ENCODE measurements at places on chromosomes 3 and 15.

GRCh38 chr3:4523710-4524698 lies 30.9 kb downstream of the ITPR1 start:
- DNase-seq: no peak

GRCh38 chr3:188747489-188747888 lies 424.3 kb upstream of the TPRG1 start:
- no peak for DNase-seq

DNA sequence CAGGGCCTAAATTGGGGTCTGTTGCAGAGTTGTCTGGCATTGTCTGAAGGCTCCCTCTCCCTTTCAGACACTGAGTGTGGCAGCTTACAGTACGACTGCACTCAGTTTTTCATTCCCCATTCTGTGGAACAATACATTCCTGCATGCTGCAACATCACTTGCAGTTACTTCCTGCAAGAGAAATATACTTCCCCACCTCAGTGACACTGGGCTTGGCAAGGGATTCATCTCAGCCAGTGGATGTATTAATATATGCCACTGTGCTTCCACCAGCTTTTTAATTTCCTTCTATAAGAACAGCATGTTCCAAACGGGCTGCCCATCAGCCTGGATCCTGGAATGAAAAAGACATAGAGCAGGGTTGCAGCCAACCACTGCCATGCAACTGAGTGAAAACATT lies 23.1 kb downstream of the B3GALNT1 start:
- DNase-seq: no peak

DNA sequence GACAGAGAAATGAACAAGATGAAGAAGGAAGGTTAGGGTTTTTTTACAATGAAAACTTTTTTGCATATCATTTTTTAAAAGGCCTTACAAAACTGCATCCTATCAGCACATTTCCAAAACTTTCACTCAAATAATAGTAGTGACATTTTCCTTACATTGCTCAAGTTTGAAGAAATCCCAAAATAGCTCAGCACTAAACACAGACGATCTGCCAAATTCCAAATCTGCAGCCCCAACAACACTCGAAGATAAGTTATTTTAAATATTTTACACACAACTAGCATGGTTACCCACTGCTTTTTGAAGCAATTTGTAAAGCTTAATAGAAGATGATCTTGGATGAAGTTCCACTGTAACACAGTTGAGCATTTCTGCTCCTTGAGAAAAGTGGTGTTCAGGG lies 535.6 kb upstream of the ALCAM start:
- DNase-seq: no peak

- DNase-seq: peak; percentile 67
Measured at GRCh38 chr15:40873694-40874561, at the start of gene RHOV. RHOV (minus strand) TSS chr15:40874234; CDS start chr15:40874139, 95 bp downstream.

DNA sequence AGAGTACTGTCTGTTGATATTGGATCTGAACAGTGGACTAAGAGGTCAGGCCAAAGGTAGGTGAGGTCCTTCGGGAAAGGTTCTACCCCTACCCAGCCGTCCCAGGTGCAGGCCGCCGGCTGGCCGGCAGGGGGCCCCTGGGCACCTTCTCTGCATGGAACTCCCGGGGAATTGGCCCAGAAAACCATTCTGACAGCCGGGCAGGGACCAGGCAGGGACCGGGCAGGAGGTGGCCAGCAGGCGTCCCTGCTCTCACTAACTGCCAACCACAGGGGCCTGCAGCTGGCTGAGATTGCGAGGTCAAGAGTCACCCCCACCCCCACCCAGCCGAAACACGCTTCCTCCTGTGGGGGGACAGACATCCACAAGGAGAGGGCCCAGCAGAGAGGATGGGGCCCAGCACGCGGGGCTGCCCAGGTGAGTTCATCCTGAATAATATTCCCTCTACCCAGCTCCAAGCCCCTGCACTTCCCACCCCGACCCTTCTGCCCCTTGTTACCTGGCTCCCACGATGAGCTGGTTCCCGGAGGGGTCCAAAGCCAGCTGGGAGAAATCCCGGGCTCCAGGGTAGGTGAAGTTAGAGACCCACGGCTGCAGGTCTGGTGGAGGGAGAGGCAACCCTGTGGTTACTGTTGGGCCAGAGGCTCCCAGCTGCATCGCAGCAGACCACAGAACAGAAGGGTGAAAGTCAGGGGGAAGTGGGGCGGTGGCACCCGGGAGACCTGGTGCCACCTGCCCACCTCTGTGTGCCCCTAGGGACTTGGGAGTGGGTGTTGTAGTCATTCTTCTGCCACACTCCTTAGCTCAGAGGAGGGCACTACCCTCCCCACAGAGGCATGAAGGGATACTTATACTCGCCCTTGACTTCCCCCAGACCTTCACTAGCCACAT lies 84.4 kb downstream of the SEMA5B start:
- peak; percentile 85 for DNase-seq

GRCh38 chr3:157040456-157040855 lies 119.5 kb downstream of the CCNL1 start:
- no peak for DNase-seq

GRCh38 chr3:108093616-108094015 lies 2.8 kb upstream of the CD47 start:
- DNase-seq: no peak

- DNase-seq: no peak
Measured at GRCh38 chr3:4053975-4054374, 249.2 kb upstream of the SETMAR start.

DNA sequence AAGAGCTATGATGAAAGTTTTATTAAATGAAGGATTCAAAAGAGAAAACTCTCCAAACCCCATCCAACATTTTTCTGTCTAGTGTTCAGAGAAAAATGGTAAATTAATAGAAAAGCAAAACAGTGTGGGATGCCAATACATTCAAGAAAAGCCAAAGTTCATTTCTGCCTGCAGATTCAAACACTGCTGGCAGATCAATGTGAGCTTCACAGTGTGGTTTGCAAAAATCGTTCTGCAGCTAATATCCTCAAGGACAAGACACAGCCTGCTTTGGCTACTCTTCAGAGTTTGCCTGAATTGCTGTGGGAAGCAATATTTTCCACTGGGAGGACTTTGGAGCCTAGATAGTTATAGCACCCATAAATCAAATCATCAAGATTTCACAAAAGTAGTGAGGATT lies 619.9 kb upstream of the SUCLG2 start:
- DNase-seq: no peak

DNA sequence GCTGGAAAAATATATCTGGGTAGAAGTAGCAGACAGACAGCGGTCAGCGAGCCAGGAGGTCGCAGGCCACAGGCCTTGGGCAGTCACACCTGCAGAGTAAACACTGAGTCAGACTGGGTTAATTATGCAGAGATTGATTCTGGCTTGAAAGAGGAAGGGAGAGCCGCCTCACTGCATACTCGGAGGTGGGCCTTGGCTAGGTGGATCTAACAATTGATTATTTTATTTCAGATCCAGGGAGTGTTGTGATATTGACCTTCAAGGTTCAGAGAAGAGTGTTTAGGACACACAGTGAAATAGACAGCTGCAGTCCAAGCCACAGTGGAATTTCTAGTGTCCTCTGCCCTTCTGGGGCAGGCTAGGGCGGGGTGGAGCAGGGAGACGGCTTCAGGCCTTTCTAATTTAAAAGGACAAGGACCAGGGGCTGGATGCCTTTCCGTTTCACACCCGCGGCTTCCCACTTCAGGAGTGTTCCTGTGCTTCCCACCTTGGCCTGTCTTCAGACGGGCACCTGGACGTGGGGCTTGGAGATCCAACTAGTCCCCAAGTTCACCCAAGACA lies 237.3 kb downstream of the XXYLT1 start:
- DNase-seq: no peak

GRCh38 chr3:149839896-149840295 lies 26.9 kb downstream of the RNF13 start:
- no peak for DNase-seq

GRCh38 chr3:32106929-32107362 lies 526 bp downstream of the GPD1L start:
- no peak for DNase-seq

DNA sequence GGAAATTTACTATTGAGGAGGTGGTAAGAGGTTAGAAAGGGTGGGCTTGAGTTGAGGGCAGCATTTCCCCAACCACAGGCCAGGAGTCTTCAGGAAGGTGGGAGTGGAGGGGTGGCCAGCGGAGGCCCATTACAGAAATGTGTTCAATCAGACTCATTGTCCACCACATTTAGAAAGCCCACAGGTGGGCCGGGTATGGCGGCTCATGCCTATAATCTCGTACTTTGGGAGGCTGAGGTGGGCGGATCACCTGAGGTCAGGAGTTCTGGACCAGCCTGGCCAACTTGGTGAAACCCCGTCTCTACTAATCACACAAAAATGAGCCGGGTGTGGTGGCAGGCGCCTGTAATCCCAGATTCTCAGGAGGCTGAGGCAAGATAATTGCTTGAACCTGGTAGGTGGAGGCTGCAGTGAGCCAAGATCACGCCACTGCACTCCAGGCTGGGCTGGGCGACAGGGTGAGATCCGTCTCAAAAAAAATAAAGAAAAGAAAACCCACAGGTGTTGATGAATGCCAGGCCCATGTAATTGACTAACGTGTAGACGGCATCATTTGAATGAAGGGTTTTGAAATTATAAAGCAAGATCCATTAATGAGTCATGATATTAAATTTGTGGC lies 12.2 kb upstream of the SYNM start:
- DNase-seq: no peak

GRCh38 chr3:143442814-143443447 lies 323.4 kb downstream of the CHST2 start:
- DNase-seq: no peak

DNA sequence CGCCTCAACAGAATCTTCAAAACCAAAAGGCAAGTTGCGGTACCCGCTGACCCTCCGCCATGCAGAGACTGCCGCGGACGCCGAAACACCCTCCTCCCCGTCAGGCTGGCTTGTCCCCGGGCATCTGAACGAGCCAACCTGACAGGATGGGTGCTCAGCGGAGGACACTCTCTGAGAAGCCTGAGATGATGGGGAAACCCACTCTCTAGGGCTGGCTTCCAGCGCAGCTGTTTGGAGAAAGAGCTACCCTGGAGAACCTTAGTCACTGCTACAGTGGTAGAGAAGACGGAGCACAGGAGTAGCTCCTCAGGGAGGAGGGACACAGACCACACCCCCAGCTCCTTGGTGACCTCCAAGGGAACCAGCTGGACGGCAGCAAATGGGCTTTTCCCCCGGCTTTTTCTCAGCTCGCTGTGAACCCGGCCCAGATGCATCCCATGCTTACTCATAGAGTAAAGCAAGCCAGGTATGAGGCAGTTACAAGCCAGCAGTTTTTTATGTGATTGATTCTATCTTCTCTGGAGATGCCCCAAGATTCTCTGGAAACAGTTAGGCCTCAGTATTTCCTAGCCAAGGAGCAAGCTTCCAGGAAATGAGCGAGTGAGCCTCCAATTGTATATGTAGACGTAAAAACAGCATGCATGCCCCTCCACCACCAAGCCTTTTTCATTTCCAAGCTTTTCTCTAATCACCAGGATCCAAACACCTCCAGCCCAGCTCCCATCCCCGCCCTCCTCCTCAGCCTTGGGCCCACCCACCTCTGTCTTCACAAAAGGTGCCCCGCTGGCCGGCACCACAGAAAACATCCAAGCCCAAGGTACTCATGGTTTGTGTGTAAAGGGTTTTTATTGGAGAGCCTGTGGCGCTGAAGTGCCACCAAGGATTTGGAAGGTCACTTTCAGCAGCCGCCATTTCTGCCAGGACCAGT lies 38.7 kb downstream of the FAM174B start:
- no peak for DNase-seq

Data from HEK293T (cell line).